ENCODE measurements at places on chromosomes 4 and X. TPM values are rescaled to one million over a fixed set of nuclear protein-coding genes. Genes with fewer than 3 reads are reported as not detected.

TLR2 gene
- total RNA-seq, result 0.85 TPM

FAM114A1 gene
- total RNA-seq, result 39.7 TPM

FOXR2 gene
- not detected for total RNA-seq

TRAM1L1 gene
- 0.50 TPM for total RNA-seq

PRSS12 gene
- 0.38 TPM for total RNA-seq

NHS gene
- 2.6 TPM for total RNA-seq
